ENCODE measurements at places on chromosomes 4 and X. TPM values are rescaled to one million over a fixed set of nuclear protein-coding genes. Genes with fewer than 3 reads are reported as not detected.

The PTTG2 gene
- total RNA-seq = 0.64 TPM

The GAGE12E gene
- total RNA-seq = not detected

The GYG2 gene
- total RNA-seq = 3.9 TPM

The S100G gene
- not detected for total RNA-seq

The XAGE1A gene
- not detected for total RNA-seq

The RBMXL3 gene
- total RNA-seq = not detected

The SMARCA5 gene
- 50.6 TPM for total RNA-seq

The UGT8 gene
- total RNA-seq = 0.32 TPM

The NDST3 gene
- total RNA-seq = 0.32 TPM

The SLC10A6 gene
- under 0.01 TPM for total RNA-seq

The STATH gene
- total RNA-seq = not detected

The CT55 gene
- total RNA-seq = not detected

The GYPB gene
- total RNA-seq = not detected

The PASD1 gene
- total RNA-seq = not detected

The EGFL6 gene
- 0.32 TPM for total RNA-seq

The TAF7L gene
- 0.32 TPM for total RNA-seq

The OPN1LW gene
- total RNA-seq = not detected

The VCX2 gene
- total RNA-seq = not detected

The LRIT3 gene
- under 0.01 TPM for total RNA-seq

The OTC gene
- not detected for total RNA-seq

The IL13RA1 gene
- total RNA-seq = 61.3 TPM

The CYBB gene
- 0.32 TPM for total RNA-seq

The RHOXF2 gene
- 0.32 TPM for total RNA-seq

The EIF2S3 gene
- total RNA-seq = 256 TPM

The SHROOM2 gene
- total RNA-seq = 5.8 TPM

The H2BW2 gene
- total RNA-seq = not detected

The REST gene
- 39.6 TPM for total RNA-seq

The PCDH7 gene
- total RNA-seq = 53.1 TPM

The FREM3 gene
- not detected for total RNA-seq

The CLCN3 gene
- total RNA-seq = 27.1 TPM

The INTU gene
- 7.4 TPM for total RNA-seq

The PLXNA3 gene
- total RNA-seq = 16.8 TPM

The CFAP99 gene
- not detected for total RNA-seq

The HPSE gene
- total RNA-seq = 0.43 TPM

The HMX1 gene
- not detected for total RNA-seq

The PTPN13 gene
- 73.0 TPM for total RNA-seq

The MID1 gene
- 16.4 TPM for total RNA-seq

The LRCH2 gene
- 5.8 TPM for total RNA-seq

The TMEM144 gene
- total RNA-seq = 7.3 TPM

The ATP10D gene
- 58.3 TPM for total RNA-seq

The IGSF1 gene
- 0.32 TPM for total RNA-seq

The MAP3K15 gene
- not detected for total RNA-seq

The DGKK gene
- not detected for total RNA-seq

The ADH7 gene
- not detected for total RNA-seq

The TRIM75 gene
- total RNA-seq = 0.32 TPM

The ZNF630 gene
- 0.32 TPM for total RNA-seq

The MAGEB10 gene
- total RNA-seq = not detected

All from fibroblast of villous mesenchyme (primary cell).